ENCODE measurements at places on chromosomes 1 and 21.

DNA sequence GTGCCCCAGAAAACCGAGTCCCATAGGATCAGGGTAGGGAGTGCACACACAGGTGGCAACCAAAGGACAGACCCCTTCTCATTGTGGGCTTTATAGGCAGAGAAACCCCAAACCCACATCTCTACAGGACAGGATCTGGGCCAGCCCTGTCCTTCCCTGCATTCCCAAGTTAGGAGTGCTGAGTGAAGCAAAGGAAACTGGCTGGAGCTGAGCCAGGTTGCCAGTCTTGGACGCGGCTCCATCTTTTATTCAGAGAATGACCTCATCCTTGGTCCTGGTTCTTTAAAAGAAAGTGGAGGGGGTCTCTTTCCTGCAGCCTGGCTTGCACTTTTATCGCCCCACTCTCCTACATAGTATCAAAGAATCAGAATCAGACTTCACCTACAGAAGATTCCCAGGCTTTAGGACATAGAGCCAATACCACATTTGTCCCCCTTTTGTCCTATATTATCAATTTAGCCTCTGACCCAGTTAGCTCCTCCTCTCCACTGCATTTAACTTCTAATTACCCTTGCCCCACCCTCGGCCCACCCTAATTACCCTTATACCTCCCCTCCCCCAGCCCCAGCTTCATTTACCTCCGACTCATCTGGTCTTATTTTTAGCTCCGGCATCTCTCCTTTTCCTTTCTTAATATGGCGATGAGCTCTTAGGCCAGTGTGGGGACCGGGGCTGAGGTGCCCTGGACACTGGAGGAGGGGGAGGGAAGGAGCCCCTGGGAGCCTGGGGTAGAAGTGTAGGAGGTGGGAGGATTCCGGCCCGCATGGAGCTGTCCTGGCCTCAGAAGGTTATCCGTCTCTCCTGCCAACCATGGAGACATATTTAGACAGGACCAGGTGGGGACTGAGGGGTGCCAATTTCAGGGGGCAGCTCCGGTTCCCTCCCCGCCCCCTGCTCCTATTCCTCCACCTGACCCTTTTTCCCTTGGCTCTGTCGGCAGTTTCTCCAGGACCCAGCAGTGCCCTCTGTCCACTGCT, at the start of gene CASQ1:
TSS of gene CASQ1 (plus strand) at position 927 of the 977 bp plus-strand sequence. CDS start 177 bp downstream, outside the sequence.
- DNase-seq: no peak

- DNase-seq: no peak
These were observed 26.6 kb upstream of the CTBS start for GRCh38 chr1:84600796-84601195.

DNA sequence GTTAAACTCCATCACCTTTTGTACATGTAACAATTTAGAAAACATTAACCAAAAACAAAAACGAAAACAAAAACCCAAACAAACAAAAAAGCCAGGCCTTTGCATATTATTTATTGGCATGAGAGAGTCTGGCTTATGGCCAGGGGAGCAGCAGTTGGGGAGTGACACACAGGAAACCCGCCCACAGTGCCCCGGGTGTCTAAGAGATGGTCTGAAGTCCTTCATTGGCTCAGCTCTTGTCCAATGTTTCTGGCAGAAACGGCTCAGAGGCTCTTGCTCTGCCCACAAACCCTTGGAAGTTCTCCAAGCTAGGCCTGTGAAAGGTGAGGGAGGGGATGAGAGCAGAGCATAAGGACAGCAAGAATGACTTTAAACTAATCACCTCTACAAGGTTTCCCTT, 131.5 kb downstream of the CNIH3 start:
- no peak for DNase-seq

- peak; percentile 67 for DNase-seq
These were observed 166.2 kb downstream of the TOMM20 start for GRCh38 chr1:234962340-234962989.

- DNase-seq: no peak
These were observed 4.5 kb downstream of the DLGAP3 start for GRCh38 chr1:34924759-34925555.

DNA sequence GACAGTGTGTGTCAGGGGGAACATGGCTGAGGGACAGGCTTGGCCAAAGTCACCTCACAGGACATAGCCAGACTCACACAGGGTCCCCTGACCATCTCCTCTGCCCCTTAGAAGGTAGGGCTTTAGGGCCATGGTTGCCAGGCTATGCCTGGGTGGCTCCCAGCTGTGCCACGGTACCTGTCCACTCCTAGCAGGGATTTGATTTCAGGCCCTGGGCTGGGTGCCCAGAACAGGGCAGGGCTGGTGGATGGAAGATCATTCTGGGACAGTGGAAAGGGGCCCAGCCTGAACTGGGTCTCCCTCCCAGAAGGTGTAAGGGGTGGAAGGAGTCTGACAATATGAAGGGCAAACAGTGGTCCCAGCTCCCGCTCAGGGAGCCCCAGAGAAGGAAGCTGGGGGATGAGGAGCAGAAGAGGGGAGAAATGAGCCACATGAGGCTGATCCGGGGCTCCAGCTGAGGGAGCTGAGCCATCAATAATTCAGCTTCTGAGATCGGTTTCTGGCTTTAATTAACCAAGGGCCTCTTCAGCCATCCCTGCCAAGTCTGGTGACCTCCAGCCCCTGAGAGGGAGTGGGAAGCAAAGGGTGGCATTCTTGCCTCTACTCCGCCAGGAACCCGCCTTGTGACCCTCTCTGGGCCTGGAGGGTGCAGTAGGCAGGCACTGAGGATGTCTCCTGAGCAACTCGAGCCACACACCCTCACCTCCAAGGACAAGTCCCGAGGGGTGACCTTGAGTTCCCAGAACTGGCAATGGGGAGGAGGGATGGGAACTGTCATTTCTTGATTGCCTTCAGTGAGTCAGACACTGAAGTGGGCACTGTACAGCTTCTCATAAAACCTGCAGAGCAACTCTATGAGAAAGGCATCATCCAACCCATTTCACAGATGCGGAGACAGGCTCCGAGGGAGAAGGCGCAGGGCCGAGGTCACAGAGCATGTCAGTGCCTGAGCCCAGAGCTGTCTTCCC, 2.1 kb downstream of the CD164L2 start:
- no peak for DNase-seq

GRCh38 chr1:88698140-88698539, 14.1 kb downstream of the PKN2 start:
- DNase-seq: no peak

- DNase-seq: no peak
These were observed 32.7 kb downstream of the TUT4 start for GRCh38 chr1:52520148-52520547.

- no peak for DNase-seq
These were observed 2.1 kb downstream of the PRELP start for GRCh38 chr1:203477748-203478147.

- DNase-seq: no peak
These were observed 1.1 kb downstream of the GJB5 start for GRCh38 chr1:34755961-34756360.

GRCh38 chr1:27235827-27236226, 1.4 kb downstream of the WDTC1 start:
- no peak for DNase-seq

GRCh38 chr1:10353282-10353681, 45.6 kb upstream of the PGD start:
- DNase-seq: no peak

GRCh38 chr1:117633423-117633822, 27.6 kb downstream of the TENT5C start:
- DNase-seq: no peak

- DNase-seq: no peak
These were observed 45.6 kb downstream of the DDX20 start for GRCh38 chr1:111801071-111801850.

GRCh38 chr1:160665330-160666078, 18.7 kb upstream of the SLAMF1 start:
- DNase-seq: peak; percentile 40

DNA sequence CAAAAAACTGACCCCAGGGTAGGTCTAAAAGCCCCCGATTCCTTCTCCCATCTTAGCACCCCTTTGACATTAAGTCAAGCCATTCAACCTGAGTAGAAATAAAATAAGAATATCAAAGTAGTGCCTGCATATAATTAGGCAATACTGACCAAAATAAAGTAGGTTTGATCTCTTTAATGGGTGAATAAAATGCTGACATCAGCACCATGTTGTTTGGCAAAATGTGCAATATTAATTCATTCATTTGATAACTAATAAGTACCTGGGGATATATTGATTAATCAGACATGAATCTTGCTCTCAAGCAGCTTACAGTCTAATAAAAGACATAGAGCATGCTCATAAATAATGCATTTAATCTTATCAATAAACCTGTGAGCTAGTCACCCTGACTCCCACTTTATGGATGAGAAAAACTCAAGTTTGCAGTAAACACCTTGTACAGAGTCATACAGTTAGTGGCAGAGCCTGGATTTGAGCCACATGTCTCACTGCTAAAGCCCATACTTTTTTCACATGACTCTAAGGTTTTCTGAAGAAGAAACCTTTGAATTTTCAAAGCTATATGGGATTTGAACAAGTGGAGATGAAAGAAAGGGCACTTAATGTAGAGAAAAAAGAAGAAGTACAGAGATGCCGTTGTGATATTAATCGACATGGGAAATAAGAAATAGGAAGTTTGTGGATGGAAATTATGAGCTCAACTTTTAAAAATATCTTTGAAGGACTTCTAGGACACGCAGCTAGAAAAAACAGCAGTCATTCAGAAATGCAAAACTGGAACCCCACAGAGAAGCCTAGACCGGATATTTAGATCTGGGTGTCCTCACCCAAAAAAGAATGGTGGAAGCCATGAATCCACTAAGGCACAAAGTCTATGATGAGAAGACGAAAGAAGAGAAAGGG, 183.9 kb downstream of the TOMM20 start:
- peak; percentile 96 for DNase-seq

- no peak for DNase-seq
These were observed 150.5 kb upstream of the COA6 start for GRCh38 chr1:234222561-234223280.

DNA sequence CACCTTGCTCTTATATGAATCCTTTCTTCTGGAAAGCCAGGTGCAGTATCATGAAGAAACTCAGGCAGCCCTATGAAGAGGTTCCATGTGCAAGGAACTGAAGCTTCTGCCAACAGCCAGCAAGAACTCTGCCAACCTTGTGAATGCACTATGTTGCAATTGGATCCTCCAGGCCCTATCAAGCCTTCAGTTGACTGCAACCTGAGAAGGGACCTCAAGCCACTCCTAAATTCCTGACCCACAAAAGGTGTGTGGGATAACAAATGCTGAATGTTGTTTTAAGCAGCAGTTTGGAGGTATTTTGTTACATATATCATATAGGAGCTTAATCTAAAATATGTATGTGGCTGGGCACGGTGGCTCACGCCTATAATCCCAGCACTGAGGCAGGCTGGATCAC, 84.0 kb downstream of the RERE start:
- no peak for DNase-seq

- no peak for DNase-seq
These were observed 1.7 kb downstream of the FOXO6 start for GRCh38 chr1:41362749-41363590.

- DNase-seq: no peak
These were observed 21.8 kb downstream of the ITGB3BP start for GRCh38 chr1:63501256-63501655.

GRCh38 chr1:75999034-75999433, 66.8 kb upstream of the ASB17 start:
- no peak for DNase-seq

- no peak for DNase-seq
These were observed 42.1 kb downstream of the CAMSAP2 start for GRCh38 chr1:200780545-200781369.

GRCh38 chr1:169473347-169473746, 12.4 kb downstream of the SLC19A2 start:
- DNase-seq: no peak
